Stimulated activated CD8-positive, alpha-beta memory T cell treated with anti-CD3 and anti-CD28 coated beads, Interleukin-2, amount 100 ng/mL, for 48 hours (primary cell): ENCODE measurements at places on chromosomes 3 and 15.

- no peak for DNase-seq
Observed at GRCh38 chr3:101273156-101273555, 47.2 kb downstream of the IMPG2 start.

DNA sequence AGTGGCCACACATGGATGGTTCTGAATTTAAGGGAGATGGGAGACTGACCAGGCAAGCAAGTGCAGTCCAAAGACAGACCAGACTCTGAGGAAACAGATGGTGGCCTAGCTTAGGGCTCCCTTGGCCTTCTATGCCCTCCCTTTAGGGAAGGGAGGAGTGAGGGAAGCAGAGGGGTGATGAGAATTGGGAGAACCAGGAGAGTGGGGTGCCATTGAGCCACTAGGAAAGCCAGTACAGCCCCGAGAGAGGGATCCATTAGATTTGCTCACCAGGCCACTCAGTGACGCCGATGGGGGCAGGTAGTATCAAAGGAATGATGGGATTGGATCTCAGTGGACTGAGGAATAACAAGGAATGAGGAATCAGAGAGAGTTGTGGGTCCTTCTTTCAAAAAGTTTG is 30.4 kb upstream of the HERC1 start:
- DNase-seq: no peak

- no peak for DNase-seq
Observed at GRCh38 chr15:83848315-83849050, 194.6 kb downstream of the ADAMTSL3 start.

GRCh38 chr3:7650466-7650865 is 789.6 kb downstream of the GRM7 start:
- DNase-seq: no peak

DNA sequence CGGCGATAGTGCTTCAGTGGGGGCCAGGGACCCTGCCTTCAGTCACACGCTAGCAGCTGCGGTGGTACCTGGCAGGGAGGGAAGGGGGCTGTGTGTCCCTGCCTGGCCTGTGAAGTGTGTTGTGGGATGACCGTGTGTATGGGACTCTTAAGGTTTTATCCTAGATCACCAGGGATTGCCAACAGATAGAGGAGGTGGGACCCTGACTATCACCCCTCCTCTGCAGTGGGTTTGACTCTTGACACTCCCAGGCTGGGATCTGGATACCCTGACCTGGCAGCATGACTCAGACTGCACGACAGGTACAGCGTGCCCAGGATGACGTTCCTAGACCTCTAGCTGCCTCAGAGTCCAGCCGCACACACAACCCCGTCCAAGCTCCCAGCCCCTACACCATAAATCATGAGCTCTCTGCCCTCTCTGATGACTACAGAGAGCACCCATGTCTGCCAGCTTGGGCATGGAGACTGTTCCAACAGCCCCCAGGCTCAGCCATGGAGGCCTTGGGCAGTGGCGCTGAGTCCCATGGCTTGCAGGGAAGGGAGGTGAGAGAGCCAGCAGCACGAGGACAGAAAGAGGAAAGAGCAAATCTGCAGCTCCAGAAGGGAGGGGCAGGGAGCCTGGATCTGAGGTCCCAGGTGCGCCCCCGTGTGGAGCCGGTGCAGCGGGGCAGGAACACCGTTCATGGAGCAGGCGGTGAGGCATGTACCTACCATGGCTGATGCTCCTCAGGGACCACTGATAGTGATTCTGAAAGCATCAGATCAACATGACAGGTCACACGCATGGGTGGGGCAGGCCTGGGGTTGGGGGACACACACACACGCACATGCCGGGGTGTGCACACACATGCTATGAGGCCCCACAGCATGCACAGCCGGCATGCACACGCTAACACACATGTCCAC is 71.0 kb downstream of the ADAMTS7 start:
- peak; percentile 64 for DNase-seq

GRCh38 chr15:31264559-31265089 is 62.0 kb upstream of the KLF13 start:
- DNase-seq: no peak

GRCh38 chr3:194070220-194070633 is 65.7 kb upstream of the HES1 start:
- DNase-seq: no peak

DNA sequence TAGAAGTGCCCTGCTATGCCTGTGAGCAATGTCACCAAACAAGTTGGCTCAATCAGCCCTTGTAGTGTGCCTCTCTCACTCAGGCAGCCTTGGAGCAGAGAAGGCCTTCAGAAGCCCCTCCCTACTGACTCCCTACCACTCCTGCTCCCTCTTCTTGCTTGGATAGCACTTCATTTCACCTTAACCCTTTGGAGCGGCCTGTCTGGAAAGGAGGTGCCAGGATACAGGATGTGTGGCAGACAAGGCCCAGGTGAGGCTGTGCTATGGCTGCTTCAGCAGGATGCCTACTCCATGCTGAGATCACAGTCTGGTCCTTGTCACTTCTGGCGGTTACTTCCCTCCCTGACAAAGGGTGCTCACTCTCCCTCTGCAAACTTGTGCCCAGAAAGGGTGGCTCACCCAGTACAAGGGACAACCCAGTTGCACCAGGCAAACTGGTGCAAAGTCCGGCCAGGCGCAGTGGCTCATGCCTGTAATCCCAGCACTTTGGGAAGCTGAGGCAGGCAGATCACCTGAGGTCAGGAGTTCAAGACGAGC is 1.1 kb downstream of the MON1A start:
- no peak for DNase-seq

- DNase-seq: no peak
Observed at GRCh38 chr15:93359425-93360131, 270.6 kb upstream of the RGMA start.

DNA sequence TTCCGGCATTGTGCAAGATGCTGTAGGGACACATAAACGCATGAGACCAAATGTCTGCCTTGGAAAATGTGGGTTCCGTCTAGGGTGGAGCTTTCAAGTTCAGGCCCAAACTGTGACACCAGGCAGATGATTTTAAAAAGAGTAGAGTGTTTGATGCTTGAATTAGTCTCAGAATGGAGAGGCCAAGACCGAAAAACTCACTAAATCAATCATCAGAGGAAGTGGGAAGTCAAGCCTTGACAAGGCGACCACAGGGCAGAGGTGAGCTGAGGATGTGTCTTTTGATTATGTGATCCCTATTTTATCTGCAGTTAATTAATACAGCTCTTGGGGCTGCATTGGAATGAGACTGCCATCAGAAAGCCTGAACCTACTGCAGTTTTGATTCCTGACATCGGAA is 275.4 kb downstream of the ABHD5 start:
- no peak for DNase-seq

DNA sequence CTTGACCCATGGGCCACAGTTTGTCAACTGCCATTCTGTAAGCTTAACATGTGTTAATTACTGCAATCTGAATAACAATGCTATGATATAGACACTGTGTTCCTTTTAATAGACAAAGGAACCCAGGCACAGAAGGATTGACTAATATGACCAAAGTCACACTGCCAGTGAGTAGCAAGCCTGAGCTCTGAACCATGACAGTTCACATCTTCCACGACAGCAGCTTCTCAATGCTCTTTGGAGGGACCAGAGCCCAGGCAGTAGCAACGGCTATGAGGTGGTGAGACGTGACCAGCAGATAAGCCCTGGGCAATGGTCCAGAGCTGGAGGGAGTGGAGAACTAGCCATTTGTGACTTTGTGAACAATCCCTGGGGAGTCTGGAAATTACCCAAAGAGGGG is 19.4 kb downstream of the CA12 start:
- no peak for DNase-seq

DNA sequence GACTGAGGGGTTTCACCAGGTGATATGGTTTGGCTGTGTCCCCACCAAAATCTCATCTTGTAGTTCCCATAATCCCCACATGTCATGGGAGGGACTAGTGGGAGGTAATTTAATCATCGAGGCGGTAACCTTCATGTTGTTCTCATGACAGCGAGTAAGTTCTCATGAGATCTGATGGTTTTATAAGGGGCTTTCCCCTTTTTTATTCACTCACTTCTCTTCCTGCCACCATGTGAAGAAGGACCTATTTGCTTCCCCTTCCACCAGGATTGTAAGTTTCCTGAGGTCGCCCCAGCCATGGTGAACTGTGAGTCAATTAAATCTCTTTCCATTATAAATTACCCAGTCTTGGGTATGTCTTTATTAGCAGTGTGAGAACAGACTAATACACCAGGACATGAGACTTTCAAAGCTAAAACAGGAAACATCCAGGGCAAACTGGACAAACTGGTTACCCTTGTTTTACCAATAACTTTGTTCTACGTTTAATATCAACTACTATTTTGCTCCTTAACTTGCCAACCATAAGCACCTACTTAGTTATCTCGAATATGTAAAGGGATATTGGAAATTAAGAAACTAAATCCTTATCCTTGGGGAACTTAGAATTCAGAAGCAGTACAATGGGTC is 98.2 kb downstream of the MYH15 start:
- no peak for DNase-seq

- no peak for DNase-seq
Observed at GRCh38 chr3:132071043-132071442, 36.2 kb upstream of the CPNE4 start.

DNA sequence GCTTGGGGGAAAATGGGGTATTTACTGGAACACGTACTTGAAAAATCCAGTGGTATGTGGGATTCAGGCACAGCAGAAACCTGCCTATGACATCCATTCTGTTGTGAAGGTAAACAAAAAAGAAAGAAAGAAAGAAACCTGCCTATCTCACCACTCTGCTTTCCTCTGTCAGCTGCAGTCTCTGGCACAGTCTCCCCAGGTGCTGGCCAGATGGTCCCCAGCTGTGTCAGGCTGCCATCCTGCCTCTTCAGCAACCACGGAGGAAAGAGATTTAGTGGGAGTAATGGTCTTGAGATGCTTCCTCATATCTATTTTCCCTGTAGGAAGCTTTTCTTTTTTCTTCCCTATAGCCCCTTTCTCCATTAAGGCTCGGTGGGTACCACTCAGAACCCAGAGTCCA is 2.5 kb upstream of the PXYLP1 start:
- DNase-seq: no peak

DNA sequence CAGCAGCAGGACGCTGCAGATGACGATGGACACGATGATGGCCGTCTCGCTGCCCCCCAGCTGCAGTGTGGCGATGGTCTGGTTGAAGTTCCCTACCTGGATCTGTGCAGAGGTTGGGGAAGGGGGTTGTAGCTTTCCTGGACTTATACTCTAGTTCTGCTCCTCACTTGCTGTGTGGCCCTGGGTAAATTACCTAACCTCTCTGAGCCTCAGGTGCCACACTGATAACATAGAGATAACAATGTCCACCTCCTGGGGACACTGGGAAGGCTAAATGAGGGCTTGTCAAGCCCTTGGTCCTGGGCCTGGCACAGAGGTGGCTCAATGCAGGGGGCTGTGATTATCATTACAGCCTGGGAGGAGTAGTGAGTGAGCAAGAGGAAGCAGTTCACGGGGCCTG is 26.9 kb downstream of the H1-8 start:
- no peak for DNase-seq

- peak; percentile 26 for DNase-seq
Observed at GRCh38 chr15:63469190-63469589, 35.2 kb upstream of the USP3 start.

- DNase-seq: no peak
Observed at GRCh38 chr15:63560741-63561448, 36.3 kb upstream of the FBXL22 start.

DNA sequence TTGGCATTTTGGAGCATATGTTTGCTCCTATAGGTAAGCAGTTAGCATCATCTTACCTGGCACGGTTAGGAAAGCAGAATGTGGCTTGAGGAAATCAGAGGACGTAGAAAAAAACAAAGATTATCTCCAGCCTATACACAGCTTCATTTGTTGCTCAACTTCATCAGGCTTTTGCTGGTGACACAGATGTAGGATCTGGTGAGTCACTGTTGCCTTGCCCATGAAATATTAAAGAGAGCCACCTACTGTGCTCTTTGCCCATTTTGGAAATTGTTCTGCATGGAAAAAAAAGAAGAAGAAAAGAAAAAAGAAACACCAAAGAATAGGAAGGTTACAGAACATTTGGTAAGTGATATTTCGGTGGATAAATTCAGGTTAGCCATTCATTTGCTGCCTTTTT is 3.8 kb downstream of the IL1RAP start:
- DNase-seq: no peak

DNA sequence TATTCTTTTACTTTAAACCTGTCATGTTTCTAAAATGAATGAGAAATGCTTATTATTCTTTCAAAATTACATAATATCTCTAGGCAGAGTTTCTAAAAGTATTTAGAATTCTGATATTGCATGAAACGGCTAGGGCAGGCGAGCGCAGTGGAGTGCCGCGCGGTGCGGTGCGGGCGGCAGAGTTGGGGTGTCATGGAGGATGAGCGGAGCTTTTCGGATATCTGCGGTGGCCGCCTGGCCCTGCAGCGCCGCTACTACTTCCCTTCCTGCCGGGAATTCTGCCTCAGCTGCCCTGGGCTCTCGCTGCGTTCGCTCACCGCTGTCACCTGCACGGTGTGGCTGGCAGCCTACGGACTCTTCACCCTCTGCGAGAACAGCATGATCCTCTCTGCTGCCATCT is 12.6 kb downstream of the BNIP2 start:
- no peak for DNase-seq

GRCh38 chr15:68797599-68798345 is 22.9 kb downstream of the ANP32A start:
- no peak for DNase-seq

GRCh38 chr3:134772591-134772990 is 22.5 kb upstream of the EPHB1 start:
- no peak for DNase-seq

DNA sequence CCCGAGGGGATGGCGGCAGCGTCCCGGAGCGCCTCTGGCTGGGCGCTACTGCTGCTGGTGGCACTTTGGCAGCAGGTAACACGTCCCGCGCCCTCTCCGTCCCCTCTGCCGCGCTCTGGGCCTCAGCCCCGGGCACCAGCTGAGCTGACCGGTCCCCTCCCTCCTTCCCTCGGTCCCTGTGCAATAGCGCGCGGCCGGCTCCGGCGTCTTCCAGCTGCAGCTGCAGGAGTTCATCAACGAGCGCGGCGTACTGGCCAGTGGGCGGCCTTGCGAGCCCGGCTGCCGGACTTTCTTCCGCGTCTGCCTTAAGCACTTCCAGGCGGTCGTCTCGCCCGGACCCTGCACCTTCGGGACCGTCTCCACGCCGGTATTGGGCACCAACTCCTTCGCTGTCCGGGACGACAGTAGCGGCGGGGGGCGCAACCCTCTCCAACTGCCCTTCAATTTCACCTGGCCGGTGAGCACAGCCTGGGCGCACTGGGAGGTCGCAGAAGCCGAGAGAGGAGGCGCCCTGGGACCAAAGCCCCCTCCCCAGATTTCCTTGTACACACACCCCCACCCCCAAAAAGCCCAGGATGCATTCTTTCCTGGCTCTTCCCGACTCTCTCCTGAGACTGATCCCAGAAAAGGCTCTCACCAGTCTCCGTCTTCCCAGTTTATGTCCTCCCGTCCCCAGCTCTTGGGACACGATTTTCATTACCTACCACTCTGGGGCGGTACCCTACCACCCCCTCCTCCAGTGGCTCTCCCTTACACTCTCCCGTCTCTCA is 705 bp downstream of the DLL4 start:
- DNase-seq: no peak

DNA sequence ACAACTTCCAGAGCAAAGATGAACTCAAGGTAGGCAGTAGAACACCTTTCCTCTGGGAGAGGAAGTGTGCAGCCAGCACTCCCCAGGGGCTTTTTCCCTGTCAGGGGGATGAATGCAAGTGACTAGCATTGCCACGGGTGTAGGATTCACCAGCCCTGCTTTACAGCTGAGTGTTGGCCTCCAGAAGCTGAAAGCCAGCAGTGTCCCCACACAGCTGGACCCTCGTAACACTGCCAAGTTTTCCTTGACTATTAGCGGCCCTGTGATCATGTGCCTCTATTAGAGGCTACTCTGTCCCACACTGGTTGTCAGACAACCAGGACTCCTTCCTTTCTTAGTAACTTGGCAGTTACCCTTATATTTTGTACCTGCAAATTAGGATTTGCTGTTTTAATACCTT is 104.9 kb upstream of the MANF start:
- DNase-seq: no peak
